ENCODE measurements at places on chromosomes 6 and 20. TPM values are rescaled to one million over a fixed set of nuclear protein-coding genes. Genes with fewer than 3 reads are reported as not detected.

PET117 gene
- 7.2 TPM for total RNA-seq

EEF1E1 gene
- total RNA-seq, result 87.3 TPM

GLO1 gene
- 168 TPM for total RNA-seq

PRL gene
- not detected for total RNA-seq

All from mammary microvascular endothelial cell (primary cell).